ENCODE measurements at places on chromosomes 3 and 15.
A peak's percentile ranks its signal among the peaks of the same experiment; 100 is the strongest.

- DNase-seq = no peak
These were observed 4.0 kb downstream of the CCDC33 start for GRCh38 chr15:74240002-74240568.

DNA sequence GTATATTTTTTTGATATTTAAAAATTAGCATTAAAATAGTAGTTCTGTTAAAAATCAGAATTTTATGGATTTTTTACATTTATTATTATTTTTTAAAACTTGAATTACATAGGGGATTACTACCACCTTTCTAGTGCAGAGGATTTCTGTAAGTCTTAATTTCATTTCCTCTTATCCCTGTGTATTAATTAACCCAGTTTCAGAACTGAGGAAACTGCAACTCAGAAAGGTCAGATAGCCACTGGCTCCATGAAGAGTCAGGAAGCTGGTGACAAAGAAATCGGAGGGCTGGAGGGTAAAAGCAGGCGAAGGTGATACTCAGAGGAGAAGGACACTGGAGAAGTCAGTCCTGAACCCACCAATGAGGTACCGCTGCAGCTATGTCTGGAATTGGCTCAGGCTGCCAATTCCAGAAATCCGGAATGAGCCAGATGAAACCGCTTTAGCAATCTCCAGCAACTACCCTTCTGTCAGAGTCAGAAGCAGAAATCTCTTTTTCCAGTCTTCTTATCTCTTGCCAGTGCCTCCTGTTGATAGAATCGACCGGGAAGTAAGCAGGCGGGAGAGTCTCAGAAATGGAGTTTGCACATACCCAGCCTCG is 308.5 kb downstream of the SV2B start:
- peak; percentile 24 for DNase-seq

GRCh38 chr3:126836220-126836860 is 132.3 kb downstream of the CHCHD6 start:
- no peak for DNase-seq

- no peak for DNase-seq
These were observed 273.4 kb upstream of the NSMCE3 start for GRCh38 chr15:29542994-29543393.

GRCh38 chr3:121517953-121518655 is 27.7 kb downstream of the POLQ start:
- no peak for DNase-seq

- DNase-seq = no peak
These were observed 13.7 kb downstream of the CTDSPL2 start for GRCh38 chr15:44441095-44441501.

- DNase-seq = no peak
These were observed 456.0 kb downstream of the TUSC7 start for GRCh38 chr3:117165601-117166051.

GRCh38 chr3:22608721-22609120 is 594.4 kb upstream of the UBE2E2 start:
- DNase-seq = no peak

GRCh38 chr3:155790272-155790925 is 15.7 kb downstream of the C3orf33 start:
- DNase-seq = no peak

DNA sequence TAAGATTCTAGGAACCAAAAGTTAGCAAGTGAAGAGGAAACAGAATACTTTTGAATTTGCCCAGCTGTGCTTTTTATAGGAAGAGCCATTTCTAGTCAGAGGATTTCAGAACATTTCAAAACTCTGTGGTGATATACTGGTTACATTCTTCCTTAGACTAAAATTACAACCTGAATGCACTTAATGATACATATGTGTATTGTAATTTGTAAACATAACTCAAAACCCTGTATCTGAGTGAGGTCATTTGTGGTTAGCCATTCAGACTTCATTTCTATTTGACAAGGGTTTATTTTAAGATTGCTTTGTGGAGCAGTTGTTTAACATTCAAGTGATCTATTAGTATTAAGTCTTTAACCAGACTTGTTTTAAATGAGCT is 59.4 kb upstream of the TRIM71 start:
- DNase-seq = no peak

DNA sequence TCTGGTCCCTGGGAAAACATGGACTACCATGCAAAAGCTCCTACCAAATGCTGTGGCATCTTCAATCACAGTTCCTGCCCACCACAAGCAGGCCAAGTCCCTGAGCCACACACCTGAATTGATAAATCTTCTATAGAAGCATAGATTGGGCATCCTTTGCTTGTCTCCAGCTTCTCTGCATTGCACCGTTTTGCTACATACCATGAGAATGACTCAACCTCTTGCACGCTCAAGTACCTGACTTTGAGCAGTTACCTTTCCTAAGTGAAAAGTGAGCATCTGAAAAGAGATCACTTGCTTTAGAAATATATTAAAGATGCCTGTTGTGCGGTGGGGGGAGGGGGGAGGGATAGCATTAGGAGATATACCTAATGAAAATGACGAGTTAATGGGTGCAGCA is 31.3 kb downstream of the GATM start:
- no peak for DNase-seq

DNA sequence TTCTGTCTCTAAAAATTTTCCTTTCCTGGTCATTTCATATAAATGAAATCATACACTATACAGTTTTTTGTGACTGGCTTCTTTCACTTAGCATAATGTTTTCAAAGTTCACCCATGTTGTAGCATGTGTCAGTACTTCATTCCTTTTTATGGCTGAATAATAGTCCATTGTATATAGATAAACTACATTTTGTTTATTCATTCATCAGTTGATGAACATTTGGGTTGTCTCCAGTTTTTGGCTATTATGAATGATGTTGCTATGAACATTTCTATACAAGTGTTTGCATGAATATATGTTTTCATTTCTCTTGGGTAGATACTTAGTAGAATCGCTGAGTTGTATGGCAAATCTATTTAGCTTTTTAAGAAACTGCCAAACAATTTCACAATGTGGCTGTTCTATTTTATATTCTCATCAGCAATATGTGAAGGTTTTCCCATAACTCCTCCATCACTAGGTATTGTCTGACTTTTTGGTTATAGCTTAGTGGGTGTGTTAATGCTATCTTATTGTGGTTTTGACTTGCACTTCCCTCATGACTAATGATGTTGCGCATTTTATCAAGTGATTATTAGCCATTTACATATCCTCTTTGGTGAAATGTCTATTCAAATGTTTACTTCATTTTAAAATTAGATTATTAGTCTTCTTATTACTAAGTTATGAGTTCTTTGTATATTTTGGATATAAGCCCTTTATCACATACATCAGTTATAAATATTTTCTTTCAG is 21.7 kb upstream of the AP4E1 start:
- DNase-seq = no peak

- DNase-seq = peak; percentile 8
These were observed 221.2 kb downstream of the NLGN1 start for GRCh38 chr3:173618703-173619102.

DNA sequence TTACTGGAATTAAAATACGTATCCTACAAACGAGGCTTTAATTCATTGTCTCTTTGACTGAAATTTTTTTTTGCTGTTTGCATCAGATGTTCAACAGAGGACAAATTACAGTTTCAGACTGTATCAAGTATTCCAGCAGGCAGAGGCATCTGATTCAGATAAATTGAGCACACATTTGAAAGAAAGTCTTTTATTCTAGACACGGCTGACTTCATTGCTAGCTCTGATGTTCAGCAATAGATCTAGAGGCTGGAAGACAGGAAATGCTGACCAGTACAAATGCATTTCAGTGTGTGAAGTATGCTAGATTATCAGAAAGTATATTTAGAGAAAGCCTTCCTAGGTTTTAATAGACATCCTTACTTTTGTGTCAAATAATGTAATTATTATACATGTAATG is 472.2 kb downstream of the NLGN1 start:
- no peak for DNase-seq

- no peak for DNase-seq
These were observed at the start of gene ABHD14A for GRCh38 chr3:51974963-51975851. TSS of gene ABHD14A (plus strand) at chr3:51975064. CDS start at chr3:51975136, 72 bp downstream.

GRCh38 chr15:93302080-93302765 is 213.2 kb upstream of the RGMA start:
- DNase-seq = no peak

DNA sequence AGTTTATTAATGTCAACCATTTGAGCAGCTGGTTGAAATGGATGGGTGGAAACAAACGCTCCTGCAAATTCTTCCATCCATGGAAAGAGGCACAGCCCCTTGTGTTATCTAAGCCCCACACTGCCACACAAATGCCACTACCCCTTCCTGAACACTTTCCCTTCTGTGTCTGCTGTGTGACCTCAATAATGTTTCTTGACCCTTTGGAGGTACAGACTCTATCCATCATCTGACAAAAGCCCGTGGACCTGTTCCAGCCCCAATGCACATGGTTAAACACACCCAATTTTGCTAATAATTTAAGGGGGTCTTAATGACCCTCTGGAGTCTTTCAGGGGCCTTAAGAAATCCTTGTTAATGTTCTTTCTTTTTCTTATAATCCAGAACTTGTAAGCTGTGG is 482.2 kb upstream of the CFAP20DC start:
- no peak for DNase-seq

GRCh38 chr3:64888840-64889392 is 201.1 kb upstream of the ADAMTS9 start:
- no peak for DNase-seq

- no peak for DNase-seq
These were observed 103.3 kb downstream of the SNRK start for GRCh38 chr3:43389388-43390254.

GRCh38 chr15:32790352-32790999 is 72.7 kb downstream of the GREM1 start:
- DNase-seq = no peak

GRCh38 chr3:177807150-177807875 is 610.0 kb upstream of the TBL1XR1 start:
- no peak for DNase-seq

- DNase-seq = no peak
These were observed 378.7 kb upstream of the ATP11B start for GRCh38 chr3:182414586-182414985.

DNA sequence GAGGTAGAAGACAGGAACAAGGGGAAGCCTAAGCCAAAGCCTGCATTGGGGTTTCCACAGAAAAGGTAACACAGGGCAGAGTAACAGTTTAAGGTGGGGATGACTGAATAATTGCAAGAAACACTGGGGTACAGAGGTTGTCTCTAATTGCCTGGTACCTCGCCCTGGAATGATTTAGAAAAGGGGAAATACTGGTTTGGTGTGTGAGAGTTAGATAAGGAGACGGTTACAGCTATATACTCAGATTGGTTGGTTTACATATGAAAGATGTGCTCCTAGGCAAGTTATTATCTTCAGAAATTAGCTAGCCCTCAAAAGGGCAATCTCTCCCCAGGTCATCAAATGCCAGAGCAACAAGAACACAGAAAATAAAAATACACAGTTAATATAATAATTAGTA is 58.8 kb downstream of the SMARCC1 start:
- DNase-seq = no peak
